ENCODE measurements at places on chromosomes 13 and 19. TPM values are rescaled to one million over a fixed set of nuclear protein-coding genes. Genes with fewer than 3 reads are reported as not detected.

DNA sequence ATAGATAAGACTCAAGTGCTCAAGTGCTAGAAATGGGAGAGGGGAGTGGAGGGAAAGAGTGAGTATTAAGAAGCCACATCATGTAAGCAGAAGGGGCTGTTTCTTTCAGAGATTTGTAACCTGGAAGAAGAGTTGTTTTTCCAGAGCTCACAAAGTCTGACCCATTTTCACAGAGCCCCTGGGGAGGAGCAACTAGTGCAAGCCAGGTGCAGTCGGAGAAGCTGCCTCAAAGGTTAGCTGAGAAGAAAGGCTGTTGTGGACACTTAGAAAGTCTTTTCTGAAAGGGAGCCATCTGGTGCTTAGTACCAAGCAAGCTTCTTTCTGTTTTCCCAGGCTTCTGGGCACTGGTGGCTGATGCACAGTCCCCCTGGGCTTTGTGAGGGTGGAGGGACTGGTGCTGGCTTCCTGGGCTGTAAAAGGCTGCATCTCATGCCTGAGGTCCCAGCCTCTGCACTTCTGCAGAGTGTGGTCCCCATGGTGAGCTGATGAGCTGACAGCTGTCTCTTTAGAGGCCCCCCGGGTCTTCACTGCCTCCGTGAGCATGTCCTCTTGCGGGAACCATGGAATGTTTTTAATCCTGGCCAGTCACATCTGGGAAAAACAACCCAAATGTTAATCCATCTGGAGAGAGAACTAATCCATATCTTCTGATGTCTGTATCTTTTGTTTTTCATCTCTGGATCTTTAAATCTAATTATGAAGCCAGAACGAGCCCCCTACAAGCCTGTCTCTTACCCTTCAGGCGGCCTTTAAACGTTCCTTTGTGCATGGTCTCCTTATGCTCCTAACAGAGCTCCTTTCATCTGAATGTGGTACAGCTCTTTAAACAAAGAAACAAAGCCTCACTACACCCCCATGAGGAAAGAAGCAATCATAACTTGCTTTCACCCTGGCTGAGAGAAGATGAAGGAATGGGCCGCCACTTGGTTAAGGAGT is 40.2 kb downstream of the OLFM4 start:
- peaks cover 26% of the 10 kb centered on the region for H3K4me1 ChIP-seq
- peak; percentile 50 for DNase-seq

GRCh38 chr19:43691755-43692154 is 21.8 kb upstream of the PLAUR start:
- peaks cover 9% of the 10 kb centered on the region for H3K4me1 ChIP-seq
- no peak overlapping the region for H3K4me3 ChIP-seq
- H3K27me3 ChIP-seq = no peaks in the 10 kb centered on the region
- no peak for DNase-seq
- no peaks in the 10 kb centered on the region for H3K36me3 ChIP-seq
- no peak overlapping the region for H3K27ac ChIP-seq

DNA sequence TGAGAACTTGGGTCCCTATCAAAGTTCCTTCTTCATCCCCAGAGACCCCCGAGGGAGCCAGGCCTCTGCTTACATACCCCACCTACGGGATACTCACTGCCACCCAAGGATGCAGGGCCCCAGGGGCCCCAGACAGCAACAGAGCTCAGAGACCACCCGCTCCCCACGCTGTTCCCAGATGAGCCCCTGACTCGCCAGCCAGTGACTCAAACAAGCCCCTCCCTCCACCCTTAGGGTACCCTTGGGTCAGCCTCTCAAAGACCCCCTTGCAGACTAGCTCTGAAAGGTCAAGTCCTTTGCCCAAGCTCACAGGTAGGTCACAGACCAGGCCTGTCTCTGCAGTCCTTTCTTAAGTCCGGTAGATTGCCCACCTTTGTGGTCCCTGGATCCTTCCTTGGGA is 45.7 kb downstream of the CD320 start:
- H3K4me1 ChIP-seq = peaks cover 2% of the 10 kb centered on the region
- no peaks in the 10 kb centered on the region for H3K36me3 ChIP-seq
- H3K27me3 ChIP-seq = no peaks in the 10 kb centered on the region
- H3K4me3 ChIP-seq = no peak overlapping the region

DNA sequence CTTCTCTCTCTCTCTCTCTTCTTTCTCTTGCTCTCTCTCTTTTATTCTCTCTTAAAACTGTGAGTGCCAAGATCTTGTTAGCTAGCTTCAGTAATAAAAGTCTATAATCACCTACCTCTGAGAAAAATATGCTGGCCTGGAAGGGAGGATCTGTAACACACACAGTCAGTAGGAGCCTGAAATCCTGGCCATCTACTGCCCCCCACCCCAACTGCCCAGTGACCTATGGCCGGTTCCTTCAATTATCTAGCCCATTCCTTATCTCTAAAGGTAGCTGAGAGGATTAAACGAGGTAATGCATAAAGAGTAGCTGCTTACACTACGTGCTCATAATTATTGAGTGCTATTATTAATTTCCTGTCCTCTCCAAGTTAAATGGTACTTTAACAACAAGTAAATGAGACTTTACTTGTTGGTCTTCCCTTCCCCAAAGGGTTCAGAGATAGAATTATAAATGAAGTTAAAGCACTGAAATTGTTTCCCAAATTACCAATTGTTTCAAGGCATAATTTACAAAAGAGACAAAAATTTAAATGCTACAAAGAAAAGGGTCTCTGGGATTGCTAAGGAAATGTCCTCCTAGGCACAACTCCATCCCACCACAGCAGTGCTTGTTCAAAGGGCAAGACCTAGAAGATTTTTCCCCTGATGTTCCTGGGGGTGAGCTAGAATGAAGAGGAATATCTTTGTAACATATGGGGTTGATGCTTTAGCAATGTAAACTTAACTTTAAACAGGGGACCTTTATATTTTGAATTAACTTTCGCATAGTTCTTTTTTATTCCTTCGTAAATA is 1.8 kb downstream of the LCP1 start:
- H3K27ac ChIP-seq = no peak overlapping the region
- no peaks in the 10 kb centered on the region for H3K4me1 ChIP-seq
- no peaks in the 10 kb centered on the region for H3K36me3 ChIP-seq
- no peak for DNase-seq

FCAR gene
- total RNA-seq = not detected

DNA sequence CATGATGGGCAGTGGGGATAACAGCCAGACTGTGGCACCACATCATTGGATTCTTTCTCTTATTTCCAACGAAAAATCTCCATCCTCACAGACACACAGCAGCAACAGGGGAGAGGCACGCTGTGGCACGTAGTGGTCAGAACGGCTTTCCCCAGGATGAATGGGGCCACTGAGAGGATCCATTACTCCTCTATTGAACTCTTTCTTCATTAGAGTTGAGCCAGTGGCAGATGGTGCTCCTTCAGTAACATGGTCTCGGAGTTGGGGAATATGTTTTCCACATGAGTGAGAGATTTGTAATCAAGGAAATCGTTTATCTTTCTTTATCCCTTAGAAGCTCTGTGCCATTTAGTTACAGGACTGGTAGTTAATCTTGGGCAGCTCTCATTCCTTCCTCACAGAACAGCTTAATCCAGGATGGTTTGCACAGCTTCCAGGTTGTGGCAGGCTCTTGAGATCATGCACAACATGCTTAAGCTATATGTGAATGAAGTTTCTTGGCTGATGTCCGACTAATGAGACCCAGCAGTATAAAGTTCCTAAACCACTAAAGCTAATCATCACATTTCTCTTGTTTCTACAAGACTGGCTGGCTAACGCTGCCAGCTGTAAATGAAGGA is 180.5 kb upstream of the SLC10A2 start:
- H3K4me3 ChIP-seq = no peak overlapping the region
- H3K4me1 ChIP-seq = no peaks in the 10 kb centered on the region
- no peak for DNase-seq
- H3K27ac ChIP-seq = no peak overlapping the region

- H3K4me3 ChIP-seq = peak overlapping the region; percentile 49
- H3K27ac ChIP-seq = peak overlapping the region; percentile 74
- H3K27me3 ChIP-seq = no peaks in the 10 kb centered on the region
Observed at GRCh38 chr13:32314271-32315237, 609 bp downstream of the ZAR1L start.

DNA sequence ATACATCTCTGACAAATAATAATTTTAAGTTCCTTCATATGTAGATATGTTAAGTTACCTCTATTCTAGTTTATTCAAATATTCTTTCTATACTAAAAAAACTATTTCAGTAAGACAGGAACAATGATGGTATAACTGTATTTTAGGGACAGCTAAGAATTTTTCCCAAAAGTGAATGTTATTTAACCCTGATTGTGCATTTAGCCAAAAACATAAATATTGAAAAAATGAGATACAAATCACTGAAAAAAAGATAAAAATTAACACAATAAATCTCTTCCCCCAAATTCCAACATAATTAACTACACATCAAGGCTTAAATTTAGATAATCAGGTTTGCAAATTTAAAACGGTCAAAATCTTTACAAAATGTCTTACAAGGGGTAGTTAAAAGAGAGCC is 58.1 kb downstream of the KCNRG start:
- H3K4me1 ChIP-seq = peaks cover 6% of the 10 kb centered on the region
- H3K36me3 ChIP-seq = peaks cover 3% of the 10 kb centered on the region
- DNase-seq = no peak
- H3K4me3 ChIP-seq = no peak overlapping the region
- H3K27me3 ChIP-seq = no peaks in the 10 kb centered on the region

Measured in neural progenitor cell (in vitro differentiated cells).